Activated CD4-positive, alpha-beta T cell treated with anti-CD3 and anti-CD28 coated beads, Interleukin-2, amount 50 U/mL, for 4 hours (primary cell): ENCODE measurements at places on chromosomes 5 and 9.

DNA sequence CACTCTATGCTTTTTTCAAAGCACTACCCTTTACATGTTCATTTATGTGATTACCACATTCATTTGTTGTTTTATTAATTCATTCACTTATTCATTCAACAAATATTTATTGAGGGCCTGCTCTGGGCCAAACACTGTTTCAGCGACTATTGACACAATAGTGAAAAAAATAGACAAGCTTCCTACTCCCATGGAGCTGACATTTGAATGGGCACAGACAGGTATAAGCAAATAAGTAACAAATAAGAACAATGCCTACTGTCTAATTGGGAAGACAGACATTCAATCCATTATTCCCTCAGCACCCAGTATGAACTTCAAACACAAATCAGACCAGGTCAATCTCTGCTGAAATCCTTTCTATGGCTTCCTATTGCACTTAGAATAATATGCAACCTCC, 156.9 kb upstream of the NR3C1 start:
- DNase-seq = no peak

- no peak for DNase-seq
Measured at GRCh38 chr5:141753143-141753970, 71.3 kb upstream of the ARAP3 start.

DNA sequence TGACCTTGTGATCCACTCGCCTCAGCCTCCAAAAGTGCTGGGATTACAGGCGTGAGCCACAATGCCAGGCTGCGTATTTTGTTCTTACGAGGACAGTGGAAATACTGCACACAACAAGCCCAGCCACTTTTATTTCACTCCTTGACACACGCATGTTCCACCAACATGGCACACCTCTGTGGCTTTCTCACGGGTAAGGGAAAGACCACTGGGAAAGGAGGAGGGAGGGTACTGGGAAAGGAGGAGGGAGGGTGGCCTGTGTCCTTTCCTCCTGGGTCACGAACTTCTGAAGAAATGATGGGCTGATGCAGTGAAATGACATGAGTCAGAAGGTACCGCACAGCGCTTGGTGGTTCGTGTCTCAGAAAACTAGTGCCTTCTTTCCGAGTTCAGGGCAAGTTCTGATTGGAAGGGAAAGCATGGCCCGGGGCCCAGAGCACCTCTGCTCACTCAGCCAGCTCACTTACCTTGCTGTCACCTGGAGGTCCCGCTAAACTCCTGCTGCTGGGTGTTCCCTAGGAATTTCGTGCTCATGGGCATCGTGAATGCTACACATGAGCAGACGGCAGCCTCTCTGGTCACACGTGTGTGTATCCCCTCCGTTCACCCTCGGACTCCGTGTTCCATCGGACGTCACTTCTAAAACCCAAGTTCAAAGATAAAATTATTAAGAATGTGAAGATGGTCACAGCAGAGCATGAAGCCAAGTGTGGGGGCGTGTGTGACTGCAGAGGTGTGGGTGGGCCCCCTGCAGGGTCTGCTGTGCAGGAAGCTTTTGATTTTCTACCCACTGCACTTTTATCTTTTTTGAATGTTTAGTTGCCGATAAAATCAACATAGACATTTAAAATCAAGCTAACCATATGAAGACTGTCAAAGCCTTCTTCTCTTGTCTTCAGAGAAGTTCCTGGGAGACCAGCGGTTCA, 42.9 kb downstream of the LAMC3 start:
- DNase-seq = no peak

DNA sequence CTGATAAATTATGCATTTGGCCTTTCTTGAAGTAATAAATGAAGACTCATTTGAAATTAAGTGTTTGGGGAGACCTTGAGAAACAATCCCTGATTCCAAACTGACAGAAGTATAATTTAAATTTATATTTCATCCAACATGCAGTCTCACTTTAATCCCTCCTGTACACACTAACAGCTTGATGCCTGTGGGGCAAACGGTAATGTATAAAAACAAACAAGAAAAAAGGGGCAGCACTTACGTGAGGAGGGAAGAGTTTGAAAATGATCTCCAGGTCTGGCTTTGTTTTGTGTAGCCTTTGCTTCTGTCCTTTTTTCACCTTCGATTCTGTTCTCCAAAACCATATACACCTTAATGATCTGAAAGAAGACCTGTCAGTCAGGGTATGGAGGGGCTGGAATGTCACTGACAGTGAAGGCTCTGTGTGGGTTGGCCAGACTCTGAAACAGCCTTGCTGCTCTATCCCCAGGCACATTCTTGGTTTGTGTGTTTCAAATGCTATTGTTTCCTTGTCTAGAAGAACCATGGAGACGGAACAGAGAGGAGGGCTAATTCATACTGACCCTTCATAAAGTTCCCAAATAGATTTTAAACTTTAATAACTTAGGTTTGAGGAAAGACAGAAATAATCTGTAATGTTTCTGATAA, 338.2 kb upstream of the WWC1 start:
- DNase-seq = no peak

- no peak for DNase-seq
Measured at GRCh38 chr5:96823900-96824380, 16.2 kb upstream of the ERAP1 start.

DNA sequence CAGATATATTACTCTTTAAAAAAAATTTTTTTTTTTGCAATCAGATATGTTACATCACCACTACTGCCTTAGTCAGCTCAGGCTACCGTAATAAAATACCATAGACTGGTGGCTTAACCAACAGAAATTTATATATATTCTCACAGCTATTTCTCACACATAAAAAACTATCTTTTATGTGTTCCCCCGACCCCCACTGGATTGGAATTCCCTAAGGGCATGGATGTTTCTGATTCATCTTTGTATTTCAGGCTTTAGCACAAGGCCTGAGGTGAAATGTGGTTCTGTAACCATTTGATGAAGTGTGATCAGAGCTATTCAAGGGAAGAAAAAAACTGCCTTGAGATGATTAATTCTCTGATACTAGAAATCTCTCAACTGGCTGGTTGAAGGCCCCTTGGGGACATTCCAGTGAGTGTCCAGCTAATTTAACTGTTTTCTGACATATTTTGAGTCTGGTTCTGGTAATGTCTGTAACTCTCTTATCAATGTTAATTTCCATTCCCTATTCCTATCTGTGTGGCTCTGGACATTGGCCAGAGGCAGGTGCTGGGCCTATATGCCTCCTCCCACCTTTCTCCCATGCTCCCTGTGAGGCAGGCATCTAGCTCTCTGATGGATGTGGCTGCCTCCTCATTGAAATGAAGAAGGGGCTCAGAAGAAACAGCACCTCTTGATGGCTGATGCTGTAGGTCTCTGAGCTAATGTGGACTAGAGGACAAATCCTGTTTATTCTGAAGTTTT, 2.5 kb downstream of the CD14 start:
- no peak for DNase-seq

- DNase-seq = no peak
Measured at GRCh38 chr9:35306283-35306682, 144.5 kb downstream of the UNC13B start.

- no peak for DNase-seq
Measured at GRCh38 chr9:26723486-26723885, 169.1 kb downstream of the CAAP1 start.

DNA sequence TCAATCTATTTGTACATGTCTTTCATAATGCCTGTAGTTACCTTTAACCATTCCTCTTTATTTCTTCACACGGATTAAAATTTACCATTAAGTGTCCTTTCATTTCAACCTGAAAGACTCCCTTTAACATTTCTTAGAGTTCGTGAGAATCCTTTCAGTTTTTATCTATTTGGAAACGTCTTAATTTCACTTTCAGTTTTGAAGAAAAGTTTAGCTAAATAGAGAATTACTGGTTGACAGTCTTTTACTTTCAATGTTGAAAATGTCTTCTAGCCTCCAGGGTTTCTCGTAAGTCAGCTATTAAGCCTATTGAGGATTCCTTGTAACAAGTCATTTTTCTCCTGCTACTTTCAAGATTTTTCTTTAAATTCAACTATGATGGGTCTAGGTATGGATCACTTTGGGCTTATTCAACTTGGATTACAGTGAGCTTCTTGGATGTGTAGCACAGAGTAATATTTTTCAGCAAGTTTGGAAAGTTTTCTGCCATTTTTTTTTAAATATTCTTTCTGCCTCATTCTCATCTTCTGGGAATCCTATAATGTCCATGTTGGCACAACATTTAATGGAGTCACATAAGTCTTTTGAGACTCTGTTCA, 48.5 kb downstream of the RFX3 start:
- no peak for DNase-seq

- no peak for DNase-seq
Measured at GRCh38 chr5:136276946-136277345, 84.0 kb upstream of the SMIM32 start.

GRCh38 chr9:83218411-83219090, 155.6 kb upstream of the RASEF start:
- DNase-seq = no peak
